ENCODE measurements at places on chromosomes 5 and 9.

DNA sequence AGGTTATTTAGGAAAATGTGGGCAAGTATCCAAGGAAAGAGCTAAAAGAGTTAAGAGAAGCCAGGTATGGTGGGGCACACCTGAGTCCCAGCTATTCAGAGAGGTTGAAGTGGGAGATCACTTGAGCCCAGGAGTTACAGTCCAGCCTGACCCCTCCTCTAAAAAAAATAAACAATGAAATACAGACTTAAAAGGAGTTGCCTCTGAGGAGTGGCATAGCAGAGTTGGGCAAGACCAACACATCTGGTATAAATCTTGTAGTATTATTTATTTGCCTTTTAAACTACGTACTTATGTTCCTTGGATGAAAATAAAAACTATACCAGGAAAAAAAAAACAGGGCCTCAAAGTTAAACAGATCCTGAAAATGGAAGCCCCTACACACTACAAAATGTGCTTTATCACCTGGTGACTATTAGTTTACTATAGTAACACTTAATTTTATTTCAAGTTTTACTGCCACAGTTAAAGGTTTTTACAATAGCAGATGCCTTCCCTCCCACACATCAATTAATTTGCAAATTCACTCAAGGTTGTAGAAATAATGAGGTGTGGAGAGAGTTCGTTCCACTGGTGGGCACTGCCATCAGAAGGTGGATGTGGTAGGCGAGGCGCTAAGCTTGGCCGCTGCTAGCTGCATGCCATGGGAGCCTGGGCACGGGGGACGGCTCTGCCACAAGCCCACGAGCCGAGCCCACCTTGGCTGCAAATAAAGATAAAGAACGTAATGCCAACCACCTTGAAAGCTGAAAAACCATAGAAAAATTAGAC, 48.0 kb downstream of the MED27 start:
- DNase-seq, result no peak

- no peak for DNase-seq
Measured at GRCh38 chr9:7366121-7366520, 433.5 kb downstream of the DMAC1 start.

GRCh38 chr9:35891646-35892045, 14.4 kb upstream of the HRCT1 start:
- DNase-seq, result no peak

- DNase-seq, result no peak
Measured at GRCh38 chr9:89461265-89461664, 36.6 kb downstream of the SEMA4D start.

DNA sequence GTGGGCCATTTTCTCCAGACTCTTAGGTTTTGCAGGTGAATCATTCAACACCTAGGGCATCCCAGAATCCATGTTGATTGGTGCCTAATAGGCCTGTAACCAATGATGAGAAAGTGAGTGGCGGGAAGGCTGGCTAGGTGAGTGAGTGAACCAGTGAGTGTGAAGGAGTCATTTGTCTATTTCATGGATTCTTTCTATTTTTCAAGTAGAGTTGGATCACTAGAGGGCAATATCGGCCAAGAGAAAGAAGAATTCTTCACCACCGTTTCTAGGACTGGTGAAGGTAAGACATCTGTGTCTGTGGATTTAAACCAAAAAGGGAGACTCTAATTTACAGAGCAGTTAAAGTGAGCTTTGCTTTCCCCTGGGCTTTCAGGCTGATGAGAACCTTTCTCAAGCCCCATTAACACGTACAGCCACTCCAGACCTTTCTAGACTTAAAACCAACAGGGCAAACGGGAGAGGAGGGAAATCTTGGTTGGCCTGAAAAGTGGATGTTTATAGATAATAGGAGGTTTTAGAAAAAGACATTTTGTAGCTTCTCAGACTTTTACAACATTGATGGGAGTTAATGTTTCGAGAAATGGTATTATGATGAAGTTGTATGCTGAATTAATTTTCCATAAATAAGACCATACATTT, 114.3 kb upstream of the IL12B start:
- no peak for DNase-seq

DNA sequence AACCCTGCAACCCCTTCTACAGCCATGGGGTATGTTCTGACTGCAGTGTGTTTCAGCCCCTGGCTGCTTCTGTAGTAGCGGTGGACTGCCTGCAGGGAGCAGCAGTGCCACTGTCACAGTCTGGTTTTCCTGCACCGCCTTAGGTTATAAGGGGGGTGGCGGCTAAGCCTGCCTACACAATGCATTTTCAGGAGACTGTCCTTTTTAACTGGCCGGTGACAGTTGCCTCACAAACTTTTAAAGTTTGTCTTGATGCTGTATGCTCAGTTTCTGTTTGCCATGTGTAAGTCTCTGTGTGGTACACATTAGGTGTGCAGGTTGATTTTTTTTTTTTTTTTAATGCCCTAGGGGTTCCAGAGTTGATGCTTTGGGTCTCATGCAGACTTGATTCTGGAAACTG, 53.0 kb downstream of the NUP214 start:
- DNase-seq, result peak; percentile 72

DNA sequence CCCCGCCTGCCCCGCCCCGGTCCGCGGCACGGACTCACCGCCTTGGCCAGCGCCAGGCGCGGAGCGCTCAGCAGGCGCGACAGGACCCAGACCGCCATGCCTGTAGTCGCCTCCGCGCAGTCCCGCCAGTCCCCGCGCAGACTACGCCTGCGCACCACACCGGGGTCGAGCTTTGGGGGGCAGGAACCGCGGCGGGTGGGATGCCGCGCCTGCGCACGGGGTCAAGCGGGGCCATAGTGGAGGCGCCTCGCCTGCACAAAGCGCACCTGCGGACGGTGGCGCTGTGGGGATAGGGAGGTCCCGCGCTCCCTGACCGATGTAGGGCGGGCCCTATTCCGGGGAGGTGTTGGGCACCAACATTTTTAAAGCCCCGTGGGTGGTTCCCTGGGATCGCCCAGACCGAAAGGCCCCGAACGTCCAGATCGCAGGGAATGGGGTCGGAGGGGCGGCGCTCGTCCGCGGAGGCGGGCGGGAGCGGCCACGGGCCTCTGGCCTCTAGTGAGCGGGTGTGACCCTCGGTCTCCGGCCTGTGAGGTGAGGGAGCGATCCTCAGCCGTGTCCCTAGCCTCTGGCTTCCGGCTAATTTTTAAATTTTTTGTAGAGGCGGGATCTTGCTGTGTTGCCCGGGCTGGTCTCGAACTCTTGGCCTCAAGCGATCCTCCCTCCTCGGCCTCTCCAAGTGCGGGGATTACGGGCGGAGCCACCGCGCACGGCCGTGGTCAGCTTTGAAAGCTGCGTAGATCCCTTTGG, 70.8 kb upstream of the LPCAT1 start:
- peak; percentile 79 for DNase-seq

DNA sequence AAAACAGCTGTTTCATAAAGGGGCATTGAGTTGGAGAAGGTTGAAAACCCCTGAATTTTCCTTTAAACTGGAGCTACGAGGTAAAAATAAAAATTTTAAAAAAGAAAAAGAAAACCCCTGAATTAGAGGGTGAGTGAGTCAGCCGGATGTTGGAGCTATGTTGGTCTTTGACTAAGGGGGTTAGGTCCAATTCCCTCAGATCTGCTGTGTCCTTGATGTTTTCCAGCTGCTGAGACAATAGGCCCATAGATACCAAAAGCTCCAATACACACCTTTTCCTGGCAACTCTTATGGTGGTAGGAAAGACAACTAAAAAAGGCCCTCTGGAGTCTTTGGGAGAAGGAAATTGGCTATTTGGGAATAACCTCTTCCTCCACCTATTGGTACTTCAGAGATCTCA, 79.4 kb upstream of the SAP30L start:
- DNase-seq, result no peak

DNA sequence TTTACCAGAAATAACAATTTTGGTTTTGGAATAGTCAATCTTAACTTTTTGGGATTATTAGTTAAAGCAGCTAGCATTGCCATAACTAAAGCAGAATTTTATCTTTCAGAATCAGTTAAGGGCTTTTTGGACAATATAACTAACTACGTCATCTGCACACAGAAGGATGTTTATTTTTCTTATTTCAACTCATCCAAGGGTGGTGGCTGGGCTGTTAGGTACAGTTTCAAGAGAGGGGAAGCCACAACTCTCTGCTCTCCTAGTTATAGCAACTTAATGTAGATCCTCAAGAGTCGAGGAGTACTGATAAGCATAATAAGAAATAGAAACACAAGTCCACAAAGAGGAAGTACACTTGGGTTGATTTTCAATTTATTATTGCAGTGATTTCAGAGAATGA, 65.6 kb downstream of the ANKRD55 start:
- no peak for DNase-seq

GRCh38 chr5:179878222-179879002, 19.8 kb upstream of the MRNIP start:
- no peak for DNase-seq

Measured in sciatic nerve (tissue), 2 donors.